ENCODE measurements at places on chromosomes 7 and 10.

DNA sequence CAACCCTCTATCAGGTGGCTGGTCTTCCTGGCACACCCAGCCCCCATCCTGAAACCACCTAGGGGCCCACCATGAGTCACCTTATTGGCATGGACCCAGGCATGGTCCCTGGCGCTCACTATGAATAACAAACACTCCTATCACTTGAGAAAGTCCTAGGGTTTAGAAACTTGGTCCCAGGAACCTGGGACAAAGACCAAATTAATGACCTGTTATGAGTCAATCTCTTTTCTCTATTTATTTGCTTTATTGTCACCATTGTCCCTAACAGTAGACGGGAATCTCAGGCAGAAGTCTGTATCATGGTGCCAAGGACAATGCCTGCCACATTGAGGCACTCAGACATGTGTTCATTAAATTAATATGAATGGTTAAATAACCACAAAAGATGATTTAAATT lies 599.6 kb upstream of the C7orf33 start:
- no peak for DNase-seq

- DNase-seq, result no peak
These were observed 6.8 kb downstream of the TBC1D12 start for GRCh38 chr10:94409021-94409657.

DNA sequence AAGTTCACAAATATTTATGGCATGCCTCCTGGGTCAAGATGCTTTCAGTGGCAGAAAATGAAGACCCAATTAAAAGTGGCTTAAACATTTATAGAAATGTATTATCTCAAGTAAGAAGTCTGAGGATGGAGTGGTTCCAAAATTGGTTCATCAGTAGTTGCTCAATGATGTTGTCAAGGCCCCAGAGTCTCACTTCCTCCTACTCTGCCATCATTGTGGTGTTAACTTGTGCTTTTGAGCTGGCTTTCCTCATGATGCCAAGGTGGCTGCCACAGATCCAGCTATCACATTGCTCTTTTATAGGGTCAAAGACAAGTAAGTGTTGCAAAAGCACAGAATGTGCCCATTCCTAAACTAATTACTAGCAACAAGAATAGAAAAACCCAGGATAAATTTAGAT lies 404.6 kb upstream of the NRP1 start:
- no peak for DNase-seq

DNA sequence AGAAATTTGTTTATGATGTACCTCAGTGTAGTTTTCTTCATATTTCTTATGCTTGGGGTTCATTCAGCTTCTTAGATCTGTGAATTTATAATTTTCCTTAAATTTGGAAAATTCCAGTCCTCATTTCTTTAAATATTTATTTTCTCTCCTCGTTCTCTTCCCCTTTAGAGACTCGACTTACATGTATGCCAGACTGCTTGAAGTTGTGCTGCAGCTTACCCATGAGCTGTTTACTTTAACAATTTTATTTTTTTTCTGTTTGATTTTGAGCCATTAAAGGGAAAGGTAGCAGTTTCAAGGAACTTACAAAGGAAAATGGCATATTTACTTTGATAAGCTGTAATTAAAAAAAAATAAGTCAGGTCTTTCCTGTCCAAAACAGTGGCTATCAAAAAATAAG lies 123.0 kb upstream of the ZNF32 start:
- DNase-seq, result no peak

DNA sequence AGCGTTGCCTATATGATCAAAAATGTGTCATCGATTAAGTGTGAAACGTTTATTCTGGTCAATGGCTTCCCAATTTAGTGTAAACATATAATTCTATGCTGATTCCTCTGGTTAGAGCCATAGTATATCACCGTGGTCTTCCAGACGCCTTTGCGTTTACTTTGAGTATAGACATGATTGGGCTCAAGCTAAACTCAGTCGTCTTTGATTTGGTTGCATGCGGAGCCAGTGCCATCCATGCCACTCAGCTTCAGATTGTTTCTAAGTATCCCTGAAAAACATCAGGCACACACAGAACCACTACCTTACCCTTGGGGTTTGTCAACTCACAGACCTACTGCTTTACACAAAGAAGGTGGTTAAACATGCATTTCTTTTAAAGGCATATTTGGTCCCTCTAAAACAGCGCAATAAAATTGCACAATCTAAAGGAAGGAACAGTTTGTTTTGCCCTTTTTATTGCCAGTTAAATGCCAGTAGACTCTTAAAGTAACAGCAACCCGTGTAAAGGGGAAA lies 273.6 kb upstream of the KLF6 start:
- no peak for DNase-seq

GRCh38 chr7:133484086-133484485 lies 231.2 kb downstream of the EXOC4 start:
- no peak for DNase-seq

Data from stimulated activated CD4-positive, alpha-beta T cell treated with anti-CD3 and anti-CD28 coated beads, Interleukin-4, amount 100 ng/mL, for 48 hours (primary cell).